ENCODE measurements at places on chromosomes 6 and 20. TPM values are rescaled to one million over a fixed set of nuclear protein-coding genes. Genes with fewer than 3 reads are reported as not detected.

PI16 gene
- not detected for total RNA-seq

GRCh38 chr20:50409495-50409894, 100.7 kb upstream of the PTPN1 start:
- DNase-seq, result no peak

- DNase-seq, result peak; percentile 6
Measured at GRCh38 chr20:3209946-3210317, 634 bp downstream of the ITPA start.

DNA sequence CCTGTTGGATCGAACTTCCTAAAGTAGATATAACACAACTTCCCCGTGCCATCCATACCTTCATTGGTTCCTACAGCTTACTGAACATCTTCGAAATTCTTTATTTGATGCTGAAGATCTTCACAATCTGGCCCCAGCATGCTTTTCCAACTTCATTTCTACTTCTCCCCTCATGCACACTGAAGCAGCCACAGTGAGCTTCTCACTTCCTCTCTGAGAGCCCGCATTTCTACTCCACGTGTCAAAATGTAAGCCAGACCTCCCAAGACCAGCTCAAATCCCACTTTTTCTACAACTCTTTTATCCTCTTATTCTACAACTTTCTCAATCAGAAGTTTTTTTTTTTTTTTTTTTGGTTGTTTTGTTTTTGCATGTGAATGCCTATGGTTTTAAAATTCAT, 254.7 kb downstream of the GMPR start:
- no peak for DNase-seq

GRCh38 chr6:51908243-51908642, 179.2 kb downstream of the PKHD1 start:
- no peak for DNase-seq

- DNase-seq, result no peak
Measured at GRCh38 chr20:46599227-46599987, 49.0 kb upstream of the OCSTAMP start.
